ENCODE measurements at places on chromosomes 3 and 15.

DNA sequence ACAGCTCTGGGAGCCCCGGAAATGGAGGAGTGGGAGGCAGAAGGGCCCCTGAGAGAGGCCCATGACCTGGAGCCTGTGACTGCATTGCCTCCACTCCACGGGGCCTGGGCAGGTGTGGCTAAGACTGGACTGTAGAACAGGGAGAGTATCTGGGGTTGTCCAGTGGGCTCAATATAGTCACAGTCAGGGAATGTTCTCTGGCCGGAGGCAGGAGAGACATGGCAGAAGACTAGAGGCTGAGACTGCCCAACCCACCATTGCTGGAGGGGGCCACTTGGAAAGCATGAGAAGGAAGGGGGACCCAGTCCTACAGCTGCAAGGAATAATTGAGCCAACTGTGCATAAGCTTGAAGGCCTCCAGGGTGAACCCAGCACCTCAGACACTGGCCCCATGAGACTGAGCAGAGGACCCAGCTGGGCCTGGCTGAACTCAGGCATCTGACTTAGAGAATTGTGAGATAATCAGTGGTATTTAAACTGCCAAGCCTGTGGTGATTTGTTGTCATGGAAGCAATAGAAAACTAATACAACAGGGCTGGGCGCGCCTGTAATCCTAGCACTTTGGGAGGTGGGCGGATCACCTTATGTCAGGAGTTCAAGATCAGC is 33.1 kb downstream of the NIPA2 start:
- no peak for DNase-seq

DNA sequence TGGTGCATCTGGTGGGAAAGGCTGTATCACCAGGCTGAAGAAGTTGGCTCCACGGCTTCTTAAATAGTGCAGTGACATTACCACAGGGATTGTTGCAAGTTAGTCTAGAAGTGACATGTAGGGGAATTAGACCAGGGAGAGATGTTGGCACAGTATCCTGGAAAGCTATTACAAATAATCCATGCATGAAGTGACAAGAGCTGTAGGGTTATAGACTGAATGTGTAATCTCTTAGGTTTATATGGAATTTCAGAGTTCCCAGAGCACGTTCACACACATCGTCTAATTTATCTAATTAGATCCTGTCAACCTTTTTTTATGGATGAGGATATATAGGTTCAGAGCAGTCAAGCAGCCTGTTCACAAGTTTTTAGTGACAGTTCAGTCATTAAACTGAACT is 37.3 kb upstream of the APH1B start:
- DNase-seq = no peak

GRCh38 chr15:78241017-78241416 is 6.7 kb upstream of the ACSBG1 start:
- peak; percentile 81 for DNase-seq

DNA sequence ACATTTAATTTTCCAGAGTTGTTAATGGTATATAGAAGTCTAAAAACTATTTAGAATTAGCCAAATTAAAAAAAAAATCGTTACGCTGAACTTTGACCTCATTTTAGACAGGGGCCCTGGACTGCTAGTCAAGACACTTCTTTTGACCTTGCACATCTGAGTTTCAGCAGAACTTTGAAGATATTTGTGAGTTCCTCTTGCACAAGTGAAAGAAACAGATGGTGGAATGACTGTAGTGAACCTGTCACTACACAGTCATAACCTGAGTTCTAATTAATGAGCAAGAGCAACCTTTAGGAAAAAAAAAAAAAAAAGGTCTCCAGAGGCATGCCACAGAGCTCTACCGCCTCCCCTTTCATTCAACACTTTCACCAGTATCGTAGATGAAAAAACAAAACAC is 5.3 kb downstream of the MYO5C start:
- DNase-seq = no peak

GRCh38 chr3:124639406-124640237 is 90.6 kb upstream of the UMPS start:
- no peak for DNase-seq

DNA sequence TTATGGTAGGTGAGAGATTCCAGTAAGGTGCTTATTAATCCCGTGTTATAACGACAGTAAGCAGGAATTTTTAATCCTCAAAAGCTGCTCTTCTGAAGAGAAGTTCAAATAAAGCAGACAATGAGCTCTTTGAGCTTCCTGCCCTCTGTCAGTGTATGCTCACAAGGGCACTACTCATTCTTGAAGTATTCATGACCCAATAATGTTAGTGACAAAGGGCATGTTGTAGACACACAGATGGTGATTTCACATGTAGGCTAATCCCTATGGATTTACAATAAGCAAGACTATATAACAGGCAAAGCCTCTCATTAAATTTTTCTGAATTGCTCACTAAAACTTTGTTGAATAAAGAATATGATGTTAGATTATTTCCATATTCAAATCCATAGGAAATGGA is 578.6 kb downstream of the RSL24D1 start:
- no peak for DNase-seq

GRCh38 chr15:48905847-48906246 is 27.9 kb downstream of the EID1 start:
- DNase-seq = no peak

DNA sequence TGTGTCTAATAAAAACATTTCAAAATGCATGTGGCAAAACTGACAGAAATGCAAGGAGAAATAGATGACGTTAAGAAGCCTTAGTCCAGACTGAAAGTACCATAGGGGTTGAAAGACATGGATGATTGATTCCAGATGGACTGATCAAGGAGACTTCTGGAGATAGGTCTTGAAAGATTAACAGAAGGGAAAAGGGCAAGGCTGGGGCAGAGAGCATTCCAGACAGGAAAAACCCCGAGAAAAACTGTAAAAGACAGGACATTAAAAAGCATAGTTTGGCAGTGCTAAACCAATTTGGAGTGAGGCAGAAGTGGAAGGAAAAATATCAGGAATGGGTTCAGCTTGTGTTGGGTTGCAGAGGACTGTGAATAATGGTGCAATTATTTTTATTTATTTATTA is 375.2 kb upstream of the SGO1 start:
- DNase-seq = no peak

GRCh38 chr3:190533511-190534281 is 19.8 kb downstream of the IL1RAP start:
- DNase-seq = no peak

GRCh38 chr3:38940394-38940793 is 111.3 kb downstream of the SCN11A start:
- no peak for DNase-seq

- no peak for DNase-seq
These were observed 397.0 kb upstream of the WNT5A start for GRCh38 chr3:55884066-55884465.

GRCh38 chr15:38354315-38354929 is 99.5 kb upstream of the FAM98B start:
- peak; percentile 72 for DNase-seq

- DNase-seq = no peak
These were observed 19.5 kb upstream of the DOCK3 start for GRCh38 chr3:50655009-50655830.

GRCh38 chr3:38039101-38039898 is at the start of gene DLEC1:
Gene DLEC1 (plus strand): TSS chr3:38039208. CDS start chr3:38039226, 18 bp downstream.
- DNase-seq = peak; percentile 48

GRCh38 chr3:50192689-50193141 is 1.3 kb downstream of the GNAT1 start:
- DNase-seq = peak; percentile 52

- no peak for DNase-seq
These were observed 31.3 kb downstream of the HOMER2 start for GRCh38 chr15:82921242-82921641.

- no peak for DNase-seq
These were observed 26.7 kb downstream of the SIAH2 start for GRCh38 chr3:150736316-150736719.

- no peak for DNase-seq
These were observed 319.2 kb downstream of the ZNF621 start for GRCh38 chr3:40843851-40844548.

- DNase-seq = no peak
These were observed 98.2 kb downstream of the TJP1 start for GRCh38 chr15:29724026-29724425.

DNA sequence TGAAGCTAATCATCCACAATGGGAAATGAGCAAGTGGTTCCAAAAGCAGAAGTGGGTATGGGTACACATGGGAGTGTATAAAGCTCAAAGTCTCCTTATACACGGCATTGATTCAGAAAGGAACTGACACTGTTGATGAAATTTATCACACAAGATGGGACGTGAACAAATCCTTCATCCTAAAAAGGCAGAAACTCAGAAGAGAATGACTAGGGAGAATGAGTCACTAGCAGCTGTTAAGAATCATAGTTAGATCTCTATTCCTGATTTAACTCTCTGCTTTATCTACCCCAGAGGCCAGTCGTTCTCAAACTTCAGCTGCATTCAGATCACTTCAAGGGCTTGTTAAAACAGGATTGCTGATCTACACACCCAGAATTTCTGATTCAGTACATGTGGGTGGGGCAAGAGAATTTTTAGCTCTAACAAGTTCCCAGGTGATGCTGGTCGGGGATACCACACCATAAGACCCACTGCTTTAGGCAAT is 97.7 kb upstream of the PHLDB2 start:
- DNase-seq = no peak

DNA sequence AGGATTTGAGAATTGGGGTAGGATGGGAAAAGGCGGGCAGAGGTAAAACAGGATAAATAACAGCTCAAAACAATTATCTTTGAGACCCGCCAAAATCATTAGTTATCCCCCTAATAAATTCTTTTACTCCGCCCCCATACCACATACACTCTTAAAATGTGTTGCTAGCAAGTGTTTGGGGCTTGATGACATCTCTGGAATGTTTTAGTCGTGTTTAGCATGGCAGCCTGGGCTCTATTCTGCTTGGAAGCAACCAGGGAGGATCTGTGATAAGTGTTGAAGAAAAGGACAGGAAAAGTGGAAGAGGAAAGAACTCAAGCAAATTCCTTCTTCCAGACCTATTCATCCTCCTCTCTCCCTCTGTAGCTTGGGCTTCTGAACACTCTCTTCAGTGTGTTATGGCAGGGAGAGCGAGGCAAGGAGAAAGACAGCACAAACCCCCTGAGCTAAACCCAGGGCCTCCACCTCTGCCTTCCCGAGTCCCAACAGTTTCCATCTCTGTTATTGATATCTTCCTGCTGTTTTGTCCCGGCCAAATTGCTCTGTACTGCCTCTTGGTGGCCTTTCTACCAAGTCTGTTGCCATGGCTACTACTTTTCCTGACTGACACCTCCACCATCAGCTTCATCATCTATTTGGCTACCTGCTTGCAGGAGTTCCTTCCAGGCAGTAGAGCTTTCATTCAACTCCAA is 135.8 kb downstream of the RPL22L1 start:
- DNase-seq = no peak

GRCh38 chr15:30921781-30922479 is 18.2 kb downstream of the FAN1 start:
- DNase-seq = no peak

All from NCI-H526 (cell line).